AG09319 (cell line): ENCODE measurements at places on chromosomes 12 and 14.

GRCh38 chr12:56634242-56634836 is 4.2 kb upstream of the BAZ2A start:
- no peak for DNase-seq

GRCh38 chr12:42761086-42761485 is 171.5 kb upstream of the PRICKLE1 start:
- DNase-seq, result no peak

DNA sequence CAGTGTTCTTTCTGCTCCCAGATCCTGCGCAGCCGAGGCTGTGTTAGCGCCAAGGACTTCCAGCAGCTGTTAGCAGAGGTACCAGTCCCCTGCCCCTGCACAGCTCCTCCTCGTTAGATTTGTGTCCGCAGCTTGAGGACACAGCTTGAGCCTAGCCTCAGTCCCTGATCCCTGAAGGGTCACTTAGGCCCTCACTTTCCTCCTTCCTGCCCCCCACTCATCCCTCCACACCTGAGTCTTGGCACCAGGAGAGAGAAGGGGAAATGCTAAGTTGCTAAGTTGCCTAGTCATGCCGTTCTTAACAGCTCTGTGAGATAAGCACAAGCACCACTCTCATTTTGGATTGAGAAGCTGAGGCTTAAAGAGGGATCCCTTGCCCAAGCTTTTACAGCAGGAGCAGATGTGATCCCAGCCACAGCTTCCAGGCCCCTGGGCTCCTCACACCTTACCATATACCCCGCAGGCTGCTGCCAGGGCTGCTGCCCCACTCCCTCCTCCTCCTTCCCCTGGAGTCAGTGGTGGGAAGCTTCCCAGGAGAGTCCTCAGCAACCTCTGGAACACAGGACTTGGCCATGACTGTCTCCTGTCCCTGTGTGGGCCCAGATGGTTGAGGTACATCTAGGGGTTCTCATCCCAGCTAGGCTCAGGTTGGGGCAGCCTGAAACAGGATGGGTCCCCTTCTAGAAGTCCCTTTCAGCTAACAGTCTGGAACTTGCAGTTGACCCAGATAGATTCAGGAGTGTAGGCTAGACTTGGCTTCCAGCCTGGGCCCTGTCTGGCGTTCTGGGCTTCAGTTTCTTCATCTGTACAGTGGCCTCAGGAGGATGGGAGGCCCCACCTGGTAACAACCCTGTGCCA is 975 bp downstream of the OGFOD2 start:
- DNase-seq, result no peak

DNA sequence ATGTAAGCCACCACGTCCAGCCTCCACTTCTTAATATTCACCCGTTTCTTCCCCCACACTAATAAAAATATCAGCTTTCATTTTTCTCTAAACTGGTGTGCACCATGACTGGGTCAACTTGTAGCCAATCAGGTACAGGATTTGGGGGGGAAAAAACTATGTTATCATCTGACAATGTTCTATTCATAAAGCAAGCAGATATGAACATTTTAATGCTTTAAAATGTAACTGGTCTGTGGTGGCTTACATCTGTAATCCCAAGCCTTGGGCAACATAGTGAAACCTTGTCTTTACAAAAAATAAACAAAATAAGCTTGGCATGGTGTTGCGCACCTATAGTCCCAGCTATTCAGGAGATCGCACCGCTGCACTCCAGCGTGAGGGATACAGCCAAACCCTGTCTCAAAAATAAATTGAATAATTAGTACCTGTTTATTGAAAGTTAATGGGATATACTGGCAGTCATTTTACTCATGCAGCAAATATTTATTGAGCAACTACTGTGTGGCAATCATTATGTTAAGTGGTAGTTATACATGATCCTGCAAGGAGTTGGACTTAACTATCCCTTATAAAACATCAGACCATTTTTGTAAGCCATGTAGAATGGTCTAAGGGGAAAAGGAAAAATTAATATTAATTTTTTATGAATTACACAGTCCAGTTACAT is 15.3 kb upstream of the ITPR2 start:
- DNase-seq, result no peak

GRCh38 chr14:74618078-74618952 is 6.3 kb upstream of the LTBP2 start:
- no peak for DNase-seq

- DNase-seq, result no peak
Measured at GRCh38 chr12:22625762-22626294, 857 bp downstream of the ETNK1 start.

DNA sequence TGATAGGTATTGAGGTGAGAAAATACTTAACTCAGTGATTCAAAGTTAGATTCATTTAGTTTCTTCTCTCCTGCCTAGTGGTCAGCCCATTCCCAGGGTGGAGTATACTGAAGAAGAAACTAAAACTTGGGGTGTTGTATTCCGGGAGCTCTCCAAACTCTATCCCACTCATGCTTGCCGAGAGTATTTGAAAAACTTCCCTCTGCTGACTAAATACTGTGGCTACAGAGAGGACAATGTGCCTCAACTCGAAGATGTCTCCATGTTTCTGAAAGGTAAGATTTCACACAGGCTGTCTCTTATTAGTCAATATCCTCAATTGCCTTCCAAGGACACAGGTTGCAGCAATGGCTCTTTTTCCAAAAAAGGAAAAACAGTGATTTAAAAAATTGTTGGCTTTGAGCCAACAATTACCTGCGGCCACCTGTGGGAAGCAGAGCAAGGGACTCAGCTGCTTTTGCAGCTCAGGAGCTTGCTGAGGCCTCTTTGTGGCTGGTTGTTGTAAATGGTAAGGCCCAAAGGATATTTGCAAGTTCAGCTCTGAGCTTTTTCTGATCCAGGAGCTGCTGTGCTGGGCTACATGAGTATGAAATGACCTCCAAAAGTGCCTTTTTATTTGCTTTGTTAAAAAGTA is 33.9 kb downstream of the TPH2 start:
- no peak for DNase-seq

- DNase-seq, result no peak
Measured at GRCh38 chr14:78767436-78767835, 597.3 kb downstream of the NRXN3 start.

- no peak for DNase-seq
Measured at GRCh38 chr12:132285991-132286681, 43.3 kb downstream of the GALNT9 start.

DNA sequence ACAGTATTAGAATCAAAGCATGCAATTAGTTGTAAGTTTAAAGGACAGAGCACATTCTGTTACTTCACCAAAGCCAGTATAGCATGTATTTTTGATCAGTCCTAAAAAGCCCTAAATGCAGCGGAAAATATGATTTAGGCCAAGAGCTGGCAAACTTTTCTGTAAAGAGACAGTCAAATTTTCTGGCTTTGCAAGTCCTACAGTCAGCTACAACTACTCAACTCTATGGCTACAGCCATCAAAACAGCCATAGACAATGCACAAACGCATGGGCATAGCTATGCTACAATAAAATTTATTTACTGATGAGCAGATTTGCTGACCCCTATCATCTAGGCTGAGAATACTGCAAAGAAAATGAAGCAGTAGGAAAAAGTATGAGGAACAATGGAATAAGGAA is 52.9 kb downstream of the ATXN2 start:
- no peak for DNase-seq

- DNase-seq, result no peak
Measured at GRCh38 chr12:81953541-81953940, 194.4 kb upstream of the PPFIA2 start.

GRCh38 chr12:34291426-34291901 is 269.2 kb downstream of the ALG10 start:
- DNase-seq, result no peak

GRCh38 chr14:95651821-95652583 is 34.2 kb upstream of the TCL1B start:
- no peak for DNase-seq

DNA sequence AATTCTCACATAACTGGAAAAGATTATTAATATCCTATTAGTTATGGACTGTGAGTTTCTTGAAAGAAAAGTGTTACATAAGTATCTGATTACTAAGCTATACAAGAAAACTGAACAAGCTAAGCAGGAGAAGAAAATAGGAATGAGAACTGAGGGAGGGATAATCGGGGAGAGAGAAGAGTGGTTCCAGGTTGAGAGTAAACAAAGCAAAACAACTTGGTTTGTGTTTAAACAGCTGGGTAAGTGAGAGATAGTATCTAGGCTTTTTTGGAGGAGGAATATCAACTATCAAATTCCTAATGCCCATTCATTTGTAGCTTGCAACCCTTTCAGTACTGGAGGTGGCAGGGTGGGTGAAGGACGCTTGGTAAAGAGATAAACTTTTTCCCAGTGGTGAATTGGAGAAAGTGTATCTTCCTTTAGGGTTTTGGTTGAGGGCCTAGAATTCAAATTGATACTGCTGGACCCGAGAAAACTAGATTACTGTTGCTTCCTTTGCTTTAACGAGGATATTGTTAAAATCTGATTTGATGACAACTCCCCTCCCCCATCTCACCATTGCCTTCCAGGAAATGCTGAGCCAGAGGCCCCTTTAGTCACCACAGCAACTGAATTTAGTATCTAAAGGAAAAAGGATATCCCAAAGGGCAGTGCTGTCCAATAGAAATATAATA is 2.0 kb upstream of the SLC2A3 start:
- DNase-seq, result no peak

GRCh38 chr12:62934239-62934798 is 631 bp downstream of the PPM1H start:
- DNase-seq, result no peak

GRCh38 chr14:22383515-22384166 is 205.4 kb downstream of the DAD1 start:
- DNase-seq, result no peak

- DNase-seq, result no peak
Measured at GRCh38 chr12:47725893-47726292, 603 bp upstream of the ENDOU start.

GRCh38 chr14:98444077-98444476 is 827.9 kb downstream of the BCL11B start:
- no peak for DNase-seq

GRCh38 chr12:28973491-28973890 is 175.6 kb upstream of the FAR2 start:
- no peak for DNase-seq

- DNase-seq, result no peak
Measured at GRCh38 chr12:58169826-58170225, 228.5 kb downstream of the ATP23 start.

- no peak for DNase-seq
Measured at GRCh38 chr12:22334410-22335100, at the start of gene ST8SIA1. TSS of gene ST8SIA1 (minus strand) at chr12:22334707. CDS start at chr12:22334232, 475 bp downstream.

DNA sequence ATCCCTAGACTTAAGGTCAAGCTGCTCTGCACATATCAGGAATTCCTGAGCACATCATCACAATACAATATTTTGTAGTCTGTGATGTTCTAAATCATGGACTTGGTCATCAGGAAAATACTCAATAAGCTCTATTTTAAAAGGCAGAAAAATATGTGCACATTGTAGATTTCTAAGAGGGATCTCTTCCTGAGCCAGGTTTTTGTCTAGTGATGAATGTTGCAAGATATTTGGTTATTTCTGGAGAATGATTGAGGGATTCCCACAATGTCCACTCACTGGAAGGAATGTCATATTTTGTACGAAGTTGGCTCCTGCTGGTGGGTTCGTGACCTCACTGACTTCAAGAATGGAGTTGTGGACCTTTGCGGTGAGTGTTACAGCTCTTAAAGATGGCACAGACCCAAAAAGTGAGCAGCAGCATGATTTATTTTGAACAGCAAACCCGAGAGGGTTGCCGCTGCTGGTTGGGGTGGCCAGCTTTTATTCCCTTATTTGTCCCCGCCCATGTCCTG is 300.9 kb upstream of the DCN start:
- no peak for DNase-seq

GRCh38 chr12:43436597-43436996 is 115.4 kb downstream of the ADAMTS20 start:
- DNase-seq, result no peak

DNA sequence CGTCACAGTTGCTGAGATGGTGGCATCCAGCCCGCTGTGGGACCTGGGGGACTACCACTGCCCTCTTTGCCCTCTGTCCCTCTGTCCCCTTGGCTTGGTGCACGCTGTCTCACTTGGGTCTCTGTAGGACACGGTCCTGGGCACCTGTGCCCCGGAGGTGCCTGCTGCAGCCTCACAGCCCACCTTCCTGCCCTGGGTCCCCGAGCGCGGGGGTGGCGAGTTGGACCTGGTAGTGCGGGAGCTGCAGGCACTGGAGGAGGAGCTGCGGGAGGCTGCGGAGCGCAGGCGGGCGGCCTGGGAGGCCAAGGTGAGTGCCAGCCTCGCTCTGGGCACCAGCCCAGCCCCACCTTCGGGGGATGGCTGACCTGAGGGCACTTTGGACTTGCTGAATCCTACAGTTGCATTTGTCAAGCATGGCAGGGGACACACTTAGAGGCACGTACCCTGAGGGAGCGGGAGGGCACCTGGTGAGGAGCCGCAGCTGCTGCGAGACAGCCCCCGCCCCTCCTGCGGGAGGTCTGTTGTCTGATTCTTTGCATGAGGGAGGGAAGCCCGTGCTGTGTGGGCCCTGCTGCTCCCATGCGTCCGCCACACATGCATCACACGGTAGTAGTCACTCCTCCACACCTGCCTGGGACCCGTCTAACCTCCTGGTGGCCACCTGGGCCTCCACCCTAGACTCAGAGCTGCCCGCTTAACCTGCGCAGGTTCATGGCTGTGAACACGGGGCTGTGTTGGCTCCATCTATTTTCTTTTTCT is 6.8 kb downstream of the TEDC1 start:
- DNase-seq, result no peak

DNA sequence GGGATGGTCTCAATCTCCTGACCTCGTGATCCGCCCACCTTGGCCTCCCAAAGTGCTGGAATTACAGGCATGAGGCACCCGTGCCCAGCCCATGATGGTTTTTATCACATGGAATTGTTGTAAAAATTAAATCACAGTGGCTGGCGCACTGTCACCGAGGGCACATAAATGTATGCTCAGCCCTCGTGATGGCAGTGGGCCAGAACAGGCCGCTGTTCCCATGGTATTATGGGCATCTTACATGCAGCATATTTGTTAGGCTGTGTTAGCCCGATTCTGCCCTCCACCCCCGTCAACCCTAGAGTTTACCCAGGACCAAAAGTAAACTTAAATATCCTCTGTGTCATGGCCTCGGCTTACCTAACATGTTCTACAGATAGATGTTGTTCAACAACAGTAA is 48.6 kb downstream of the GPR68 start:
- no peak for DNase-seq

DNA sequence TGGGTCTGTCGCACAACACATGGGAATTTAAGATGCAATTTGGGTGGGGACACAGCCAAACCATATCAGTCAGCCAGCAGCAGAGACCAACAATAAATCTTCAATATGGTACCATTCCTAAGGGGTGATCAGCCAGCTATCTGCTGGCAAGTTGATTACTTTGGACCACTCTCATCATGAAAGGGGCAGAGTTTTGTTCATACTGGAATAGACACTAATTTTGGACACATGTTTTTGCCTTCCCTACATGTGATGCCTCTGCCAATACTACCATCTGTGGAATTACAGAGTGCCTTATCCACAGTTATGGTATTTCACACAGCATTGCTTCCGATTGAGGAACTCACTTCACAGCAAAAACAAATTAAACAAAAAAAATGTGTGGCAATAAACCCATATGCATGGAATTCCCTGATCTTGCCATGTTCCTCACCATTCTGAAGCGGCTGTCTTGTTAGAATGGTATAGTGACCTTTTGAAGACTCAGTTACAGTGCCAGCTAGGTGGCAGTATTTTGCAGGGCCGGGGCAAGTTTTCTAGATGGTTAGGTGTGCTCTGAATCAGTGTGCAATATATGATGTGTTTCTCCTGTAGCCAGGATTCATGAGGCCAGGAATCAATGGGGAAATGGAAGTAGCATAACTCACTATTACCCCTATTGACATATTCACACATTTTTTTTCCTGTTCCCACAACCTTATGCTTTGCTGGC is 179.0 kb upstream of the IGF1 start:
- DNase-seq, result no peak
